Pericardium fibroblast (primary cell): ENCODE measurements at places on chromosomes 2 and 18. TPM values are rescaled to one million over a fixed set of nuclear protein-coding genes. Genes with fewer than 3 reads are reported as not detected.

The GPC1 gene
- 112 and 141 TPM in 2 replicates for total RNA-seq

The PPP1R1C gene
- total RNA-seq, result 1.6 TPM in 1 of 2 replicates, not detected in the other

The LBX2 gene
- total RNA-seq, result 1.9 and 3.2 TPM in 2 replicates

The GALR1 gene
- not detected in 2 replicates for total RNA-seq

The RAPH1 gene
- total RNA-seq, result 19.4 and 42.2 TPM in 2 replicates

The LRRC30 gene
- not detected in 2 replicates for total RNA-seq
